Mucosa of descending colon (tissue), 3 donors: ENCODE measurements at places on chromosomes 5 and 9. TPM values are rescaled to one million over a fixed set of nuclear protein-coding genes. Genes with fewer than 3 reads are reported as not detected.

GRCh38 chr9:119963258-119963797 lies 594.1 kb upstream of the BRINP1 start:
- no peak for DNase-seq

DNA sequence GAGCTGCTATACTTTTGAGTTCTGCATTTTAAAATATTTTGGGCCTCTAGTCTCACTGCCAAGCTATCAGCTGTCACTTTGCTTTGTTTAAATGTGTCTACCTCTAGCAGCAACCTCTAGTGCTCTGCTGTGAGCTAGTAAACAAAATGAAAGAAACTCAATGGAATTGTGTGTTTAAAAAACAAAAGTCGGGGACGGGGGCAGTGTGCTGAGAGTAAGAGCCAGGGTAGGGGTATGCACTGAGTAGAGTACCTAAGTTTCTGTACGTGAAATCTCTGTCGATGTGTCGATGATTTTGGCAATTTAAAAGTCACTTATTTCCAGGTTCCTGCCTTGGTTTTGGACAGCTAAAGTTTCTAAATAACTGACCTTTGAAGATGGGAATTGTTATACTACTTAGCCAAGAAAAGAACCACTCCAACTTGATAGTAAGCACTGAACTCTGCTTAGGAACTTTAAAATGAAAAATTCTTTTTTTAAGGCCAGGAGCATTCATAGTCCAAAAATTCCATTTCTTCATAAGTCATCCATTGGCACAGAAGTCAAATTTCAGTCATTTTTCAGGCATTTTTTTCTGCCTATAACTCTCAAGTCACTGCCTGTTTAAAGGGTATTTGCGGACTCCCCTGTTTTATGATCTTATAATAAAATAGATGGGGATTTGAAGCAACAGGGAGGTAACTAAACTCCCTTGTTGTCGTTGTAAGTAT lies 111.5 kb downstream of the SAXO1 start:
- no peak for DNase-seq

GRCh38 chr9:137411260-137411644 lies 11.7 kb downstream of the EXD3 start:
- no peak for DNase-seq

DNA sequence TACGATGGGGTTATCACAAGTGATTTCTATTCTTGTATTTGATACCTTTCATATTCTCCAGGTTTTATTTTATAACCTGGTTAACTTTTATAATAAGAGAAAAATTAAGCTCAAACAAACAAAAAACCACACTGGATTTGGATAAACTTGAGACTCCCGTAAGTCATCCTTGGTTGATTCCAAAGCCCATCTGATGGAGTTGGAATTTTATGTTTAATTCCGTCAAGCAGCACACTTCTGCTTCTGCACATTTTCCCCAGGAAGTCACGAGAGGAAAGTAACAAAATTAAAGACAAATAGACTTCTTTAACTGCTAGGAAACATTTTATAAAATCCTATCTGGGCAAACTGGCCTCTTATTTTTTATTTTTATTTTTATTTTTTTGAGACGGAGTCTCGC lies 207.9 kb downstream of the NXNL2 start:
- DNase-seq: no peak

DNA sequence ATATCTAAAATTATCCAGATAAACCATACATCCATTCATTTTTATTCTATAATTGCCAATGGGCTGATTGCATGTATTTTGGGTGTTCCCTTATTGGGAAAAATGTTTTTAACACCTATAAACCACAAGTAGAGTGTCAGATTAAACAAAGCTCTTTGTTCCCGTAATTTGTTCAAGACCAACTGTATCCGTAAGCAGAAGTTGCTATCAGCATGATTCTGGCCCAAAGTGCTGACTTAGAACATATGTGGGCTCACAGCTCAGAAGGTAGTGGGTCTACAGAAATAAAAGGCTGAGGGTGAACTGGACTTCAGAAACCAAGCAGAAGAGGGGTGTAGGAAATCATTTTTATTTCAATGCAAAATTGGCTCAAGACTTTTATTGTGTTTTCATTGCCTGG lies 23.5 kb upstream of the IL7R start:
- DNase-seq: no peak

ARID3C gene
- not detected for total RNA-seq

DNA sequence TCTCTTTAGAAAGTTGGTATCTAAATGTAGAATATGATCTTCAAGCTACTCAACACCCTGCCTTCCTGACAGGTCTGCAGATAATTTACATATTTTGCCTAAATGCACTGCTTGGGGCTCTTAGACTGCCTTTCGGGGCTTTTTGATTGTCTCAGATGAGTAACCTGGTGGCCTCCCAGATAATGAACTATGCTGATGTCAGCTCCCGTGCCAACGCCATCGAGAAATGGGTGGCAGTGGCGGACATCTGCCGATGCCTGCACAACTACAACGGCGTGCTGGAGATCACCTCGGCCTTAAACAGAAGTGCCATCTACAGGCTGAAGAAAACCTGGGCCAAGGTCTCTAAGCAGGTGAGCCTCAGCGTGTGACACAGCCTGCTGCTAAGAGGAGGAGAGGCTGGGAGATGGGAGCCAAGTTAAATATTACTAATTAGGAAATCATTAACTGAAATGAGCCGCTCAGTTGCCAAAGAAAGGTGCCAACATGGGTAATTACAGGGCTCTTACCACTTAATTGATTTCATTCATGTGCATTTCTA lies 20.8 kb upstream of the CKMT2 start:
- DNase-seq: no peak

DNA sequence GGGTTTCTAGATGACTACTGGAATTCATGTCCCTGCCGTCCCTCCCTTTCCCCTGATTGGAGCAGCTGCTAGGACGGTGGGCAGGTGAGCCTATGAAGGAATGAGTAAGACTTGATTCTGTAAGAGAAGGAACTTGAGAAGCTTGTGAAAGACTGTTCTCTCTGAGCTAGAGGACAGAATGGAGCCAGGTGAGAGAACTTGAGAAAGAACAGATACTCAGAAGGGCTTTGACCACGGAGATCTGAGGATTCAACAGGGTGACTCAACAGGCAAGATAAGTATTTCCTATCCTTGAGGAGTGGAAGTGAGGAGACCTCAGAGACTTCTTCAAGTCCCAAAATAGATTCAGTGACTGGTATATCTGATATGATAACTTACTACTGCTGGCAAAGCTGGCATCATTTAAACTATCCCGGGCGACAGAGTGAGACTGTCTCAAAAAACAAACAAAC lies 41.9 kb downstream of the HSDL2 start:
- no peak for DNase-seq

SV2C gene
- total RNA-seq: 1.2 TPM

CCIN gene
- total RNA-seq: 0.25 TPM

- DNase-seq: no peak
These were observed 1.5 kb upstream of the NEUROG1 start for GRCh38 chr5:135537271-135537670.

- no peak for DNase-seq
These were observed 452.3 kb upstream of the PTGER4 start for GRCh38 chr5:40227366-40227765.

GAS1 gene
- 2.2 TPM for total RNA-seq

- no peak for DNase-seq
These were observed at the start of gene PCDHB10 for GRCh38 chr5:141192110-141192725. TSS of gene PCDHB10 (plus strand) at chr5:141192353. CDS start at chr5:141192553, 200 bp downstream.

DNA sequence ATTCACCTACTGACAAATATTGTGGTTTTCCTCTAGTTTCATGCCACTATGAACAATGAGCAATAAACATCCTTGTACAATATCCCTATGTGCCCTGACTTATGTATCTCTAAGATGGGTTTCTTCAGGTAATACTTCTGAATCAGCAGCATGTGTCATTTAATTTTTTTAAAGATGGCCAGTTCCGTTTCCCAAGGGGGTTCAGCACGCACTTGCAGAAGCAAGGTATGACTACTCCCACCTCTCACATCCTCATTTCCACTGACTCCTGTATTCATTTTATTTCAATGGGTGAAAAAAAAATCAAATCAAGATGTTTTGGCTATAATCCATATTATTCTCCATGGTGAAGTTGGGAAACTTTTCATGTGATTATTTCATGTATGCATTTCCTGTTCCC lies 14.7 kb upstream of the ADAMTS19 start:
- no peak for DNase-seq

DNA sequence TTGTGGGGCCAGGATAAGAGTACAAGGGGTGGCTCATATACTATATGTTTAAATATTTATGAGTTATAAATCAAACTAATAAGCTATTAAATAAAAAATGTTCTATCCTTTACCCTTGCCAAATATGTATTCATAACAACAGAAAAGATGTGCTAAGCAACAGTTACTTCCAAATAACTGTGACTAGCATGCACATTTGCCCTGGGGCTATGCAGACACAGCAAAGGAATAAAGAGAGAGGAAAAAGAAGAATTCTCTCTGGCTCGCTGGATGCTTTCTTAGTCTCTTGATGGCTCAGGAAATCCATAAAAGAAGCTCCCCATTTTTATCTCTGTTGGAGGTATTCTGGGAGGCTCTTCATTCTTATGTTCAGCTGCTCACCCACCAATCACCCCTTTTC lies 182.4 kb upstream of the ATP10B start:
- no peak for DNase-seq

HINT2 gene
- 54.6 TPM for total RNA-seq

ADAMTSL1 gene
- total RNA-seq: 10.1 TPM

- peak; percentile 14 for DNase-seq
These were observed 29.2 kb downstream of the NKD2 start for GRCh38 chr5:1037671-1038416.

DNA sequence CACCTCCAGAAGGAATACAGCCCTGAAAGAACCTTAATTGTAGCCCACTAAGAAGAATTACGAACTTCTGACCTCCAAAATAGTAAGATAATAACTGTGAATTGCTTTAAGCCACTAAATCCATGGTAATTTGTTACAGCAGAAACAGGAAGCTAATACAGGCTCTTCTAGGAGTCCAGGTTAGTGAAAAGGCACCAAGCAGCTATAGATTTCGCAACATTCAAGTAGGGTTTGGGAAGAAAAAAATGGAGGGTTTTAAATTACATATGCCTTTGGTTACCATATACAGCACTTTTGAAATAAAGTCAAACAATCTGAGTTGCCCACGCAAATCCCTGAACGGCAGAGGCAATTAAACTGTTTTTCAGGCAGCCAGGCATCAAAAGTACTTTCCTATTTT lies 1.7 kb upstream of the ACTL7A start:
- DNase-seq: no peak

GRCh38 chr5:53882676-53883031 lies 322.2 kb downstream of the NDUFS4 start:
- DNase-seq: no peak

HEXB gene
- total RNA-seq: 132 TPM

SLC35A4 gene
- total RNA-seq: 93.8 TPM

DNA sequence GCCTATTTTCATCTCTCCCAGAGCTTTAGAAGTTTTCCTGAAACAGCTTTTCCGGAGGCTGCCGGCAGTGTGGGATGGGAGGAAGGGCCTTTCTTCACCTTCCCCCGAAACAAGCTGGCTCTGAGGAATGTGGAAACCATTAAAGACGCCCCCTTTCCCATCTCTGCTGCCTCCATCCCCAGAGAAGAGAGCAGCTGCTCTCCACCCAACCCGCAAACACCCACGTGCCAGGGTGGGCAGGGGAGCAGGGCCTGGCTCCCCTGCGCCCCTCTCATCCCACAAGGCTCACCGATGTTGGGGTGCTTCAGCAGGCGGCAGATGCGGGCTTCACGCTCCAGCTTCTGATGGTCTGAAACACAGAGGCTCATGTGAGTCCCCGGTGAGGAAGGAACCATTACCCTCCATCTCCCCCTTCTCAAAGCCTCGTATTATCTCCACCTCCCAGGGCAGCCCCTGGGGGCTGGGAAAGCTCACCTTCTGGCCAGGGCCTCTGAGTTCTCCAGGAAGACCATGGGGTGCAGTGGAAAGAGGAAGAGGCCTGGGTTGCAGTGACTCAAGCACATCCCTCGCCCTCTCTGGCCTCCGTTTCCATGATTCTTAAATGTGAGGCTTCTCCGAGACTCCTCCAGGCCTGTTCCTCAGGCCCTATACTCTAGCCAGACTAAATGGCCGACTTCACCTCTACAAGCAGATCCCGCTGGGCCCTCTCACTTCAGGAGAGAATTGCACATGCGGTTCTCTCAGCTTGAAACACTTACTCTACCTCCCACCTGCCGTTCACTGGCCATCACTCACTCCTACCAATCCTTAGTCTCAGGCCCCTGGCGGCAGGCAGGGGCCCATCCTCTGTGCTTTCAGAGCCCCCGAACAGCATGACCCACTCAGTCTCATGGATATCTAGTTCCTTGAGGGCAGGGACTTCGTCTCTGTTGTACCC lies 24.6 kb downstream of the CAMK2A start:
- no peak for DNase-seq

IFNW1 gene
- not detected for total RNA-seq

- no peak for DNase-seq
These were observed 64.1 kb upstream of the SPOCK1 start for GRCh38 chr5:137563301-137563645.

DNA sequence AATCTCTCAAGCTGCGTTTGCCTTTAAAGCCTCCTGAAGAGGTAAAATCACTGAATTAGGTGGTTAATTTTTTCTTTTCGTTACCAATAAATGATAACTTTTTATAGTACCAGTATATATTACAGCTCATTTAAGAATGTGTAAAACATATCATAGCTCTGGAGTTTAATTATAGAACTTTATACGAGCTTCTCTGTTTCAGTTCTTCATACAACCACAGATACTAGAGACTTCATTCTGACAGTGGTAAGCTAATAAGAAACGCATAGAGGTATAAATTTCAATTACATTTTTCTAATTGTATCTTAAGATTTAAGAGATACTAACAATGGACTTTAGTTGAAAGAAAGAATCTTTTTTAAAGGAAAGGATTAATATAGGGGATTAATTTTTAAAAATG lies 73.9 kb downstream of the PBX3 start:
- no peak for DNase-seq

DNA sequence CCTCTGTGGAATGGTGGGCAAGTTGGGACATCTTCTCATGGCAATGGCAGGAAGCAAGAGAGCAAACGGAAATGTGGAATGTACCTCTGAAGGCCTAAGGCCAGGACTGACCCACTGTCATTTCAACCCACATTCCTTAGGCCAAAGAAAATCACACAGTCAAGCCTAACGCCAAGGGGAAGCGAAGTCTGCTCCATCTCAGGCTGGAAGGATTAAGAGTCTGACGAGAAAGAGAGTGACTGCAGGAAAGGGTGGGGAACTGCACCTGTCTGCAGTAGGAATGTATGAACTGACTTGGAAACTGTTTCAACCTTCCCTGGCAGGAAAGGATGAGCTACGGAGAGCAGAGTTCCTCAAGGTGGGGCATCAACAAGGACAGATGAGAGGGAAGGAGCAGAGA lies 90.2 kb upstream of the TAS2R1 start:
- no peak for DNase-seq

GRCh38 chr9:73179589-73179988 lies 27.9 kb downstream of the ANXA1 start:
- DNase-seq: no peak

PRR16 gene
- total RNA-seq: 2.9 TPM

SLC27A6 gene
- 0.14 TPM for total RNA-seq

- DNase-seq: no peak
These were observed 61.0 kb downstream of the INVS start for GRCh38 chr9:100160021-100160420.

GRCh38 chr5:178145965-178146820 lies 7.5 kb downstream of the NHP2 start:
- peak; percentile 85 for DNase-seq

CYSRT1 gene
- total RNA-seq: not detected

ASPN gene
- 5.1 TPM for total RNA-seq

GRCh38 chr9:72315510-72316311 lies 49.3 kb downstream of the ZFAND5 start:
- peak; percentile 65 for DNase-seq

CD14 gene
- total RNA-seq: 90.9 TPM
